NCI-H2081 (cell line): ENCODE measurements at places on chromosomes 4 and X.
A peak's percentile ranks its signal among the peaks of the same experiment; 100 is the strongest.

GRCh38 chrX:118807151-118808017, 16.2 kb upstream of the ZCCHC12 start:
- DNase-seq = peak; percentile 67

GRCh38 chr4:29309050-29309449, 1411.1 kb upstream of the PCDH7 start:
- DNase-seq = no peak

DNA sequence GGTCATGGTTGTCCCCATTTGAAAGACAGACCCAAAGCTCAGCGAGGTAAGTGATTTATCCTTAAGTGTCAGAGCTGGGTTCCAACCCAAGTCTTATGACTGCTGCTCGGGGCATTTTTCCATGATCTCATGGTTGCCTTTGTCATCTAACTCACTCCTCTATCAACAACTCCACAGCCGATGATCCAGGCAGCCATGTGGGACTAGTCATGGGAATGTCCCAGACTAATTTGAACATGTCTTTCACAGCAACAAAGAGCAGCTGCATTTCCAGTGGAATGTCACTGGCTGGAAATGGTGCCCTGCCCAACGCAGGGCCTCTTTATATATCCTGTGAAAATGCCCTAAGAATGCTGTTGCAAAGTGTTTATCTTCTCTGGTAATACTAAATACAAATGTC, 284.8 kb upstream of the PPARGC1A start:
- no peak for DNase-seq

DNA sequence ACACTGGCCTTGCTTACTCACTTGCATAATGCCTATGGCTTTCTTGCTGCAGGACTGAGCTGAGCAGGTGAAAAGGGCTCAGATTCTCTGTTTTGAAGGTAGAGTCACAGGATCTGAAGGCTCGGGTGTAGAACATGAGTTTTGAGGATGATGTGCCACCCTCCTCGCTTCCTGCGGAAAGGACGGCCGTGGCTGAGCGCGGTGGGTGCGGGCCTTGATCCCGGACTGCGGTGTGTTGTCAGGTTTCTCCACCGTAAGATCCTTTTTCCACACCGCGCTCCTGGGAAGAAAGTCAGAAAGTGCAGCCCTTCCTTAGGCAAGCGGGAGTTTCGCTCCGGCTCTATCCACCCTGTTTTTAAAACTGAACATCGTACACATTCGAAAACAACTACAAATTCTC, 36.2 kb downstream of the ZFP42 start:
- no peak for DNase-seq

DNA sequence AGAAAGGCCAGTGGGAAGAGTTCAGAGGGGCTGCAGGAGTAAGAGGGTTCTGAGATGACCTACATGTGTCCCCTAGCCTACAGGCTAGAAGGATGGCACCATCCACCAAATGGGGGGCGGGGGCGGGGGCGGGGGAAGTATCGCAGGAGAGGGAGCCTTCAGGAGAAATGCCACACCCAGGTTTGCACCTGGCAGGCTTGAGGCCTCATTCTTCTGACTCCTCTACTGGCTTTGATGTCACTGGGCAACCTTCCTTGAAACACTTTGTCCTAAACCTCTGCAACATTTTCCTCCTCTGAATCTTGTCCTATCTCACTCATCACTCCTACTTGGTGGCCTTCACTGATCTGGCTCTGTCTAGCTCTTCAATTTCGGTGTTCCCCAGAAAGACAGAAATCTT, 24.0 kb downstream of the CD99L2 start:
- no peak for DNase-seq

DNA sequence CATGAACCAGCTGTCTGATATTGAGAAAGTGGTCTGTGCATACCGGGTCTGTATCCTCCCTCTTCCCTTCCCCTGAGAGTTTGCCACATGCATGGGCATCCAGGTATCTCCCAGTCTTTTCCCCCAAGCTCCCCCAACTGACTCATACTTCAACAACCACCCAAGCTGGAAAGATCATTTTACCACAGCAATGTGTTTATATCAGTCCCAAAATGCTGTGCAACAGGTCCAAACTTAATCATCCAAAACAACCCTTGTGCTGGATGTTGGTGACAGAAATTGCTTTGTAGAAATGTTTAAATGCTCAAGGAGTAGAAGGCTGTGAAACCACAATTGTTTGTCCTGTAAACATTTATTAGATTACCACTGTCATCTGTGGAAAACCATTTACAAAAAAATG, 286.8 kb upstream of the KLF3 start:
- DNase-seq = no peak
